ENCODE measurements at places on chromosomes 1 and 21. TPM values are rescaled to one million over a fixed set of nuclear protein-coding genes. Genes with fewer than 3 reads are reported as not detected.

HPDL gene
- 0.83 TPM for total RNA-seq

KRTAP19-3 gene
- total RNA-seq: not detected

TARDBP gene
- 86.7 TPM for total RNA-seq

TMEM52 gene
- not detected for total RNA-seq

OR14K1 gene
- not detected for total RNA-seq

ZNF648 gene
- not detected for total RNA-seq

NBPF15 gene
- 11.5 TPM for total RNA-seq

ATP5PO gene
- total RNA-seq: 154 TPM

AADACL3 gene
- total RNA-seq: not detected

C1QB gene
- not detected for total RNA-seq

STX12 gene
- 40.8 TPM for total RNA-seq

OR2L5 gene
- not detected for total RNA-seq

KRTAP20-2 gene
- total RNA-seq: not detected

LGR6 gene
- not detected for total RNA-seq

MYBPH gene
- 1.0 TPM for total RNA-seq

RHCE gene
- total RNA-seq: 1.1 TPM

MARK1 gene
- 0.78 TPM for total RNA-seq

SPATA21 gene
- total RNA-seq: not detected

ZC3H12A gene
- total RNA-seq: 2.7 TPM

BMP8A gene
- total RNA-seq: 0.15 TPM

ATF6 gene
- total RNA-seq: 13.4 TPM

GPR25 gene
- not detected for total RNA-seq

RHOU gene
- 17.7 TPM for total RNA-seq

OLIG2 gene
- not detected for total RNA-seq

CFHR5 gene
- not detected for total RNA-seq

HSD17B7 gene
- 10.7 TPM for total RNA-seq

CCDC185 gene
- total RNA-seq: not detected

GBP5 gene
- 0.05 TPM for total RNA-seq

SYDE2 gene
- total RNA-seq: 0.59 TPM

AKR7A3 gene
- 1.00 TPM for total RNA-seq

ITLN2 gene
- not detected for total RNA-seq

LCE2B gene
- total RNA-seq: not detected

TTC34 gene
- 0.15 TPM for total RNA-seq

ACTL8 gene
- not detected for total RNA-seq

PTGS2 gene
- 6.2 TPM for total RNA-seq

SYPL2 gene
- 1.00 TPM for total RNA-seq

LCE1A gene
- total RNA-seq: not detected

HCN3 gene
- total RNA-seq: 0.06 TPM

NBPF10 gene
- 1.9 TPM for total RNA-seq

ZNF692 gene
- 11.6 TPM for total RNA-seq

ELAVL4 gene
- not detected for total RNA-seq

ZFYVE9 gene
- 15.4 TPM for total RNA-seq

SASS6 gene
- total RNA-seq: 1.5 TPM

PDPN gene
- 50.9 TPM for total RNA-seq

HSPA6 gene
- not detected for total RNA-seq

ROR1 gene
- 15.4 TPM for total RNA-seq

FMO5 gene
- total RNA-seq: 0.93 TPM

VANGL1 gene
- total RNA-seq: 7.1 TPM

KCND3 gene
- 6.0 TPM for total RNA-seq
